ENCODE measurements at places on chromosomes 1 and 21. TPM values are rescaled to one million over a fixed set of nuclear protein-coding genes. Genes with fewer than 3 reads are reported as not detected.

DNA sequence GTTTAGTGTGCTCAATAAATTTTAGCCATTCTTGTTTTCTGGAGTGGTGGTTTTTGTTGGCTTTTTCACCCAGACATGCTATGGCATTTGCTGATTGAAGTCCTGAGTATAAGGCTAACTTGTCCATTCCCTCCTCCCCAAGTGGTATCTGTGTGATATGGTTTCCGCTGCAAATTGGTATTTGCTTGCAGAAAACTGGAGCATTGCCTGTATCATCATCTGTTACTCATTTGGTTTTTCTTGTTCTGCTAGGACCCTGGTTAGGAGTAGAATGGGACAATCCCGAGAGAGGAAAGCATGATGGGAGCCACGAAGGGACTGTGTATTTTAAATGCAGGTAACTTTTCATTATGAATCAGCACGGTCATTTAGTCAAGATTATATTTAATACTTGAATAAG lies 34.0 kb downstream of the TBCE start:
- no peak for DNase-seq

GRCh38 chr1:10211805-10212410 lies 1.5 kb downstream of the KIF1B start:
- DNase-seq: peak; percentile 94

ST6GALNAC3 gene
- total RNA-seq: not detected

- DNase-seq: no peak
These were observed 18.7 kb upstream of the CD55 start for GRCh38 chr1:207302618-207303393.

OVAAL gene
- 4.1 TPM for total RNA-seq

PSRC1 gene
- total RNA-seq: 3.6 TPM

- no peak for DNase-seq
These were observed 348.6 kb downstream of the USP25 start for GRCh38 chr21:16078382-16078781.

DNA sequence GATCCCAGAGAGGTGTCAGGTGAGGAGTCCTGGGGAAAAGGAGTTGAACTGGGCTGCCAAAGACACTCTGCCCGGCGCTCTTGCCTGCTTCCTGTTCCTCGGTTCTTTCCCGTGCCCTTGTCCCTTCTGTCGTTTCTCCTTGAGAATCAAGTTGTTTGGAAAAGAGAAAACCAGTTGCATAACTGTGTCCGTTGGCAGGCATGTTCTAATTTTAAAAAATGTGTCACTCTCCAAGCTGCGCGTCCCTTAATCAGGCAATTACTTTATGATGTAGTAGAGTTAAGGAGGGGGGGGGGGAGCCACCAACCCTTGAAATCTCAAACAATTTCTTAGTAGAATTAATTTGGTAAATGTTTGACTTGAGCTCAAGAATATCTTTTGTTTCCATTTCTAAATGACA lies 105.9 kb upstream of the IGSF21 start:
- no peak for DNase-seq

KCNA3 gene
- total RNA-seq: not detected

DNA sequence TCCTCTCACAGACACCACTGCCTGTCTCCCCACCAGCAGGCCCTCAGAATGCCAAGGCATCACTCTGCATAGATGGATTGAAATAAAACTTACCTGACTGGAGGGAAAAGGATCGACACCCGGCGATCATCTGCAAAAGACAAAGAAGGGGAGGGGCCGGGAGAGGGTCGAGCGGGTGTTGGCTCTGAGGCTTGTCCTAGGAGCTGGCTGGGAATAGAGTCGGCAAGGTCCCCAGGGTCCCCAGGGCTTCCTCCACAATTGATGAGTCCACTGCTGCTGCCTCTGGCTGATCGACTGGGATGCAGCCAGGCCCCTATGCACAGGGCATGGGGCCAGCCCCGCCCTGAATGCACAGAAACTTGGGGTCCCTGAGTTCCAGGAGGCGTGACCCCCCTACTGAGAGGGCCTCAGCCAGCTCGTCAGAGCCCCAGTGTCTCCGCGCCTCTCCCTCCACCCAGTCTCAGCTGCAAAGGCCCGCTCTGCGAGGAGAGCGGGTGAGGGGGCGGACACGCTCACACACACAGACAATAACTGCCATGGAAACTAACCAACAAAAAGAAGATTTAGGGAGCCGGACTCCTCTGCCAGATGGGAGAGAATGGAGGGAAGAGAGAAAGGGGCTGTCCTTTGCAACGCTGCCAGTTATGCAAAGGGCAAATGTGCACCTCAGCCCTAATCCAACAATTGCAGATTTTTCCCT lies at the start of gene KLHDC8A:
TSS of gene KLHDC8A (minus strand) at position 483 of the 700 bp plus-strand sequence. CDS start 13,318 bp downstream, outside the sequence.
- DNase-seq: no peak

DNA sequence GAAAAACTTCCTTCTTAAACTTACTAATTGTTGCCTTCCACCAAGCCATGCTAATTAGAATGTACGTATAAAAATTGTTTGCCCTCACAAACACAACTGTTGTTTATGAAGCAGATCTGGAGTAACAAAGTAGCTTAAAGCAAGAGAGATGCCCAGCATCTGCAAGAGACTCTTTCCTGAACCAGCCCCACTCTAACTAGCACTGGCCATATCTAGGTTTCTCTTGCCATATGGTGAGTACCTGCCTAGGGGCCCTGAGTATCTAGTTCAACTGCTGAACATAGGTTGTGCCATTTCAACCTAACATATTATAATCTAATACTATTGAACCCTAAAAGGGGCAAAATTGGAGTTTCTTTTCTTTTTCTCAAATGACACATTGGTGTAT lies 883.4 kb upstream of the B3GALT2 start:
- no peak for DNase-seq
